ENCODE measurements at places on chromosomes 11 and 22.

DNA sequence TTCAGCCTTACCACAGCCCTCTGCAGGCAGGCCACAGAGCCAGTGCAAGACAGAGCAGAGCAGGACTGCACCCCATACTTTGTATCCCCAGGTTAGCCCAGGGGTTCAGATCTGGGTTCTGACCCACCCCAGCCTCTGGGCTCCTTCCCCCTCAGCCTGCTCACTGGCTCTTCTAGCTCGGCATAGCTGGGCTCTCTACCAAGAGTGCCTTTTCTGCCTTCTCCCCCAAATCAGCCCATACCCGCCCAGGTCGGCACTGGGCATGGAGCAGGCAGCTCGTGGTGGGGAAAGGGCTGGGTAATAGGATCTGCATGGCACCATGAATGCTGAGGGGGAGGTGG is 8.3 kb downstream of the RELT start:
- DNase-seq = no peak

GRCh38 chr11:13238879-13239514 is 38.6 kb upstream of the BMAL1 start:
- no peak for DNase-seq

- DNase-seq = no peak
These were observed 108.9 kb upstream of the SLC5A12 start for GRCh38 chr11:26830757-26831156.

DNA sequence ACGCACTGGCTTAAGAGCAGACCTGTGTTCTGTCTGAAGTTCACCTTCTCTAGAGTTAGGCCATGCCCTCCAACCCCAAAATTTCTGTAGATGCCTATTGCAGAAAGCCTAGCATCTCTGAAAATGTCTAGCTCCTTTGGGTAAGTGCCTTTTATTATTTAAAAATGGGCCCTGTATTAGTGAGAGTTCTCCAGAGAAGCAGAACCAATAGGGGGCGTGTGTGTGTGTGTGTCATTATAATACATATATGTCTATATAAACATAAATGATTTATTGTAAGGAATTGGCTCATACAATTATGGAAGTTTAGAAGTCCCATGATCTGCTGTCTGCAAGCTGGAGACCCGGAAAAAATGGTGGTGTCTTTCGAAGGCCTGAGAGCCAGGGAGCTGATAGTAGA is 144.7 kb downstream of the TTC17 start:
- no peak for DNase-seq

DNA sequence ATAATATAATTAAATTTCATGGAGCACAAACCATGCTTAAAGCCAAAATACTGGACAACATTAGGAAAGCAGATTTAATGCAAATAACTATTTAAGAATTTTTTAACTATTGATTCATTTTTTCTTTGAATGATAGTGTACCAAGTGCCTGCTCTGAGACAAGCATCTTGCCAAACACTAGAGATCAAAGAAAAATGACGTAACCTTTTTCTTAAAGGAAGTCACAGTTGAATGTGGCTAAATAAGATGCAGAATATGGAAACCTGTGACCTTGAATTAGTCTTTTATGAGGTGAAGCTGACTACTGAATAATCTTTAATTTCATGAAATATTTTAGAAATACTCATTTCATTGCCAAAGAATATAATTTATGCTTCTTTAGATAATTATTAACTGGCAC is 104.0 kb downstream of the MSANTD4 start:
- no peak for DNase-seq

DNA sequence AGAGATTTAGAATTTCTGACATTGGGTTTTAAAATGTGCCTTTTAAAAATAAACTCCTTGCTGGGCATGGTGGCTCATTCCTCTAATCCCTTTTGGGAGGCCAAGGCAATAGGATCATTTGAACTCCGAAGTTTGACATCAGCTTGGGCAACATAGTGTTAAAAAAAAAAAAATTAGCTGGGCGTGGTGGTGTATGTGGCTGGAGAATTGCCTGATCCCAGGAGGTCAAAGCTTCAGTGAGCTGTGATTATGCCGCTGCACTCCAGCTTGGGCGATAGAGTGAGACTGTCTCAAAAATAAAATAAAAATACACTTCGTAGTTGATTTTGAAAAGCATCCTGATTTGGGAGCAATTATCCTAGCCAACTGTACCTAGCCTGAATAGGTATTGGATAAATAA is 3.4 kb upstream of the APLP2 start:
- DNase-seq = no peak

GRCh38 chr22:19886605-19887255 is 32.1 kb upstream of the GNB1L start:
- peak; percentile 80 for DNase-seq

GRCh38 chr11:66454247-66454646 is 12.5 kb upstream of the PELI3 start:
- no peak for DNase-seq

Data from chondrocyte (in vitro differentiated cells).